ENCODE measurements at places on chromosomes 16 and 17.
A peak's percentile ranks its signal among the peaks of the same experiment; 100 is the strongest.

- no peak for DNase-seq
Observed at GRCh38 chr16:67305216-67306071, 21.1 kb downstream of the KCTD19 start.

- DNase-seq, result no peak
Observed at GRCh38 chr17:50467114-50467854, 1.4 kb downstream of the CHAD start.

DNA sequence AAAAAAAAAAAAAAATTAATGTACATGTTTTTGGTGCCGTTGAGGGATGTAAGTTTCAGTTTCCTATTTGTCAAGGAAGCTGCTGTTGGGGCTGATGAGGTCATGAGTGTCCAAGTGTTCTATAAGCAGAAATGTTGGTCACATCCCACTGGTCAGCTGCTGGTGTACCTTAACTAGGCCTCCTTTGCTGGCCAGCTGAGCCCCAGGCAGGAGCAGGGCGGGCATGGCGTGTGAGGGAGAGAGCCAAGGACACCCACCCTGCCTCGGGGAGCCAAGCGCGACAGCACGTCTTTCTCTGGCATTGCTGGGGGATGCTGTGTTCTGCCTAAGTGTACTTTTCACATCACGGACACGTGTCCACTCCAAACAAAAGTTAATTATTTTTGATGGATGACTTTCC lies 108.1 kb upstream of the CDC42EP4 start:
- DNase-seq, result no peak

DNA sequence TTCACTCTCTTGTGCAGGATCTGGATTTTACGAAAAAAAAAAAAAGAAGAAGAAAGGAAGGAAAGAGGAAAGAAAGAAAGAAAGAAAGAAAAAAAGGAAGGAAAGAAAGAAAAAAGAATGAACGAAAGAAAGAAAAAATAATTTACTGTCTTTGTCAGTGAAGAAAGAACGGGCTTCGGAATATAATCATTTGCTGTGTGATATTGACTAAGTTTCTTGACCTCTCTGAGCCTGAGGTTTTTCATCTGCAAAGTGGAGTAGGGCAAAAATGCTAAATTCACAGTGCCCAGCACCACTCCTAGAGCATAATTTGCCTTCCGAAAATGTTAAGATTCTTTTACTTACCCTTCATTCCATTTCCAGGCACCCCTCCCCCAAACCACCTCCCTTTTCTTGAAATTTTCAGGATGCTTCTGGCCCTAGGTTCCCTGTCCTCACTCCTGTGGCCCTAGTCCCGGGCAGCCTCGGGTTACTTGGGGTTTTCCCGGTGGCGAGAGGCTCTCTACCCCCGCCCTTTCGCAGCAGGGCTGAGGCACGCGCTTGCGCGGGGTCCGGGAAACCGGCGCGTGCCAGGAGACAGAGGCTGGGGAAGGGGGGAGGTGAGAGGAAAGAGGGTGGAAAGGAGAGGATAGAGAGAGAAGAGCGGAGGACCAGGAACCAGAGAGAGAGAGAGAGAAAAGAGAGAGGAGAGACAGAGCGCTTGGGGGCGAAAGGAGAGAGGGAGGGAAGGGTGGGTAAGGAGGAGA lies at the start of gene CNTNAP1:
Gene CNTNAP1, plus strand, starts transcription at position 556 of the 746 bp plus-strand sequence. CDS start 299 bp downstream, outside the sequence.
- peak; percentile 71 for DNase-seq

DNA sequence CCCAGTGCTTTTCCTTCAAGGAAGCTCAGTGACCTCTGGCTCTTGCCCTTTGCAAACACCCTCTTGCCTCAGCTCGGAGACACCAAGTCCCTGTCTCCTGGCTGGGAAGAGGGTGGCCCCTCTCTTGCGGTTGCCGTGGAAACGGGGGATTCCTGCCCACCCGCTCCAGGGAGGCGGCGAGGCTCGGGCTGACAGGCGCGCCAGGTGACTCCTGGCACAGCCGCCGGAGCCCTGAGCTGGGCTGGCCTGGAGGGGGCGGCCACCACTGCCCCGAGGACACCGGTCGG lies 71.4 kb downstream of the ABR start:
- peak; percentile 84 for DNase-seq

Data from brain (organoid and tissue), 16 donors.